ENCODE measurements at places on chromosomes 1 and 21.

- no peak for DNase-seq
These were observed 1264.3 kb upstream of the ADGRL2 start for GRCh38 chr1:80536461-80536860.

DNA sequence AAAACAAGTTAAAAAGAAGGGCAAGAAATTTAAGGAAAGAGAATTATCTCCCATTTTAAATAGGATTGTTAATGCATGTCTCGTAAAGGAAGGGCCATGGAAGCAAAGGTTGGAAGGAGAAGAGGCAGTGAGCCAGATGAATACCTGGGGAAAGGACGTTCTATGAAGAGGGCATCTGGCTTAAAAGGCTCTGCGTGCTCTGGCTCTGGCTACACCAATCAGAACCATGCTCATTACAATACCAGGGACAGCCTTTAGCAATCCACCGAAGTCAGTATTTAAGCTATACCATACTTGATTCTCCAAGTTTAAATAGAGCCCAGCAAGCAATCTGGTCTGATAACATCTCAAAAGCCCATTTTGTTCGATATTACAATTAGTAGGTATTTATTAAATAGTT is 58.5 kb upstream of the C1orf87 start:
- DNase-seq: no peak

GRCh38 chr1:54850737-54851136 is 36.3 kb downstream of the DHCR24 start:
- DNase-seq: no peak

DNA sequence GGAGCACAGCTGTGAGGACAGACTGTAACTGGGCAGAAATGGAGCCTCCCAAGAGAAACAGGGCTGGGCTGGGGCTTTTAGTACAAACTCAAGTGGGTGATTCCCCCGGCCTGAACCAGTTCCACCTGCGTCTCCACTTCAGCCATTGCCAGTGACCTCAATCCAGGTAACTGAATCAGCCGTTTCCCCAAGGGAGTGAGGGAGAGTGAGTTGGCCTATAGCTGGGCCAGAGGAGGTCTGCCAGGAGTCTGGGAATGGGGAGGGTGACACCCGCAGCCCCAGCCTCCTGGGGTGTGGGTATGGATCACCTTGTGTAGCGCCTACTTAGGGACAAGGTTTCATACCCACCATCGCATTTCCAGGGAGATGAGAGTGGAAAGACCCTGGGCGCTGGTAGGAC is 8.5 kb downstream of the SLC26A9 start:
- DNase-seq: no peak
